Hematopoietic multipotent progenitor cell treated with erythropoietin and hydrocortisone succinate and interleukin-3 and kit ligand, for 6 days (in vitro differentiated cells): ENCODE measurements at places on chromosomes 6 and 20.

- no peak for DNase-seq
Observed at GRCh38 chr6:144413418-144413817, 128.3 kb downstream of the UTRN start.

DNA sequence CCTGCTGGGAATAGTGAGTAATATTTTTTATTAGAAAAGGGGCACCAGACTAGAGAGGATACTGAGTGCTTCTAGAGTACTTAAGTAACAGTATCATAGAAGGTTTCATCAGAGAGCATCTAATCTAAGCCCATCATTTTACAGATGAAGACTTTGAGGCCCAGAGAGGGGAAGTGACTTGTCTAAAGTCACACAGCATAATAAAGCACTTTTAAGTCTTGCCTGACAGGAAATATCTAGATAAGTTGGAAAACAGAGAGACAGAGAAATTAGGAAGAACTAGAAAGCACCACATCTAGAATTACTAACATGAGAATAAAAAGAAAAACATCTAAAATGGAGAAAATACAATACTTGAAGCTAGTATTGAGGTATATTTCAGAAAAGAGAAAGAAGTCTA, 6.0 kb downstream of the HLA-DMA start:
- DNase-seq, result no peak

GRCh38 chr6:28480253-28480932, 35.2 kb downstream of the GPX6 start:
- no peak for DNase-seq

- peak; percentile 89 for DNase-seq
Observed at GRCh38 chr20:38165089-38165965, at the start of gene TGM2. Gene TGM2 (minus strand): TSS chr20:38165270. CDS start chr20:38165198, 72 bp downstream.

GRCh38 chr6:157323255-157323965, at the start of gene TMEM242:
Gene TMEM242 (minus strand): TSS chr6:157323519. CDS start chr6:157323499, 20 bp downstream.
- DNase-seq, result peak; percentile 95

DNA sequence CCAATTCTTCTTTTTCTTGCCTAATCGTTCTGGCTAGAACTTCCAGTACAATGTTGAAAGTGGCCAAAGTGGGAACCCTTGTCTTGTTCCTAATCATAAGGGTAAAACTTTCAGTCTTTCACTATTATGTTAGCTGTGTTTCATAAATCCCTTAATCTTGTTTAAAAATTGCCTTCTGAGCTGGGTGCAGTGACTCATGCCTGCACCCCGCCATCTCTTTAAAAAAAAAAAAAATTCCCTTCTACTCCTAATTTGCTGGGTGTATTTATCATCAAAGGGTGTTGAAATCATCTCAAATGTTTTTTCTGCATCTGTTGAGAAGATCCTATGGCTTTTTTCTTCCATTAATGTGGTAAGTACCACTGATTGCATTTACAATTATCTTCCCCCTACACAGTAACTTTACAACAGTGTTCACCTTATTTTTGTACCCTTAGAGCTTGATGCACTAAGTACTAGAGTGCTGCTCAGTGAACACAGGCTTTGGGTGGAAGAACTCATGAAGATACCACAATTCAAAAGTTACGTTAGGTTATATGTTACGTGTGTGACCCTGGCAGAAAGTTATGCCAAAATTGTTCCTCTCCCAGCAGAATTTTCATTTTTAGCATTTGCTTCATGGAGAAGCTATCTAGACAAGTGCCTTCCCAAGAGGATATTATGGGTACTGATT, 9.7 kb downstream of the SNRPB start:
- no peak for DNase-seq

GRCh38 chr20:46994341-46994740, 99.7 kb downstream of the EYA2 start:
- no peak for DNase-seq

GRCh38 chr6:36386495-36387439, 702 bp downstream of the ETV7 start:
- peak; percentile 53 for DNase-seq

GRCh38 chr6:72350296-72350881, 271.5 kb upstream of the KCNQ5 start:
- no peak for DNase-seq

DNA sequence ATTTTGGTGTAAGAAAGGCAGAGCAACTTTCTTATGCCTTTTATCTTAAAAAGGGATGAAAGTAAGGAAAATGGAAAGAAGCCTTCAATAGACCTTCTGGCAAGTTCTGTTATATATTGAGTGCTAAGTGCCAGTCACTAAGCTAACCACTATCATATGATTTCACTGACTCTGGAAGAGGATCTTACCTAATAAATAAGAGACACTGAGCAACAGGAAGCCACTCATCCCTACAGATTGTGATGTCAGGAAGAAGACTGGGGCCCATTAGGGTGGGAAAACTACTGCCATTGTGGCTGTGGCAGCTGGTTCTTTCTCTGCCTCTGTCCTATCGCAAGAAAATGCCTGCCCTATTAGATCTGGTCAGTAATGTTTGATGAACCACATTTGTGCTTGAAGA, 89.6 kb downstream of the AIG1 start:
- peak; percentile 6 for DNase-seq

DNA sequence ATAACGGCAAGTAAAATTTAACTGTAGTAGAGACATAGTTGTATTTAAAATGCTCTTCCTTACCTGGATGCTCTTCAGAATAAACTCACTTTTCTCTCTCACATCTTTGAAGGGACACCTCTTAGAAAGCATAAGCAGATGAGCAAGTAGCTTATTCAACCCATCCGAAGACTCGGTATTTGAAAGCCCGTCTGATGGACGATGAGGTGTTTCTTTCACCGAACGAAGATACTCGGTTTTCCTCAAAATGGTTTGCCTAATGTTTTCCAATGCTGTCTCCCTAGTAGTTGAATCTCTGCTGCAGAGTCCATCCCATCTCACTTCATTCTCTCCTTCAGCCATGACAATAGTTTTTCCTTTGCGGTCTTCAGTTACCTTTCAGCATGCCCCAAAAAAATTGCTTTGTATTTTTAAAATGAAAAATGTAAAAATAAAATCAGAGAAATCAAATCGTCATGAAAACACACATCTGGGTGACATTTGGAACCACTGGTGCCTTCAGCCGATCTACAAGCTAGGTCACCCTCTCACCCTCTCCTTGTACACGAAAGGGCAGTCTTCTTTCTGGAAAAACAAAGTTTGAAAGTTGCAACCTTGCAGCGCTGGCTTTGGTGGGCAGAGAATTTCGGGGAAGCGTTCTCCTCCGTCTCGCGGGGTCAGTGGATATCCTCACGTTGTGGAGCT, 772 bp downstream of the SESN1 start:
- peak; percentile 30 for DNase-seq

DNA sequence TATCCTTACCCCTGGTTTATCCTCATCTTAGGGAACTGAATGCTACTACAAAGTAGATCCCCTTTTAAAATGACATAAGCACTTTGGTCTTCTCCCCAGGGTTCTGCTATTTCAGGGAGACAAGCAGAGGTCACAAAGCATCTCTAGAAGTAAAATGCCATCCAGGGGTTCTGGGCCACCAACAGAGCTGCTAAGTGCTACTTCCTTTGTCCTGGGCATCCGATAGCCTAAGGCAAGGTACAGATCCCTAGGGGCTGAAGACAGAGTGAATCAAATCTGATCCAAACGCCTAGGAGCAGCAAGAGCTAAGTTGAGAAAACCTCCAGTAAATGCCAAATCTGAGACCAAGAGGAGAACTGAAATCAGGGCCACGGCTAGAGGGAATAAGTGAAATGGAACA, 161.2 kb downstream of the PTPRT start:
- no peak for DNase-seq

DNA sequence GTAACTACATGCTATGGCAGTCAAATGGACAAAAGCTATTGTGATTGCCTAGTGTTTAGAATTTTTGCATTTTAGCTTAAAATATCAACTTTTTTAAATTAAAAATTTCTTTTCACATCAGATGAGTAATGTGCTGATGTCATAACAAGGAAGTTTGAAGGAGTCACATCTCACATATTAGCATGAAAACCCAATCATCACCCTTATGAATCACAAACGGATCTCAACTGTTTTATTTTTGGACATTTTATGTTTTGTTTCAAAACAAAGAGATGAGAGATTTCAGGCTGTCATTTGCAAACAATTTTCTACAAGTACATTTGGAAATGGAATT, 53.6 kb upstream of the TRERF1 start:
- no peak for DNase-seq

DNA sequence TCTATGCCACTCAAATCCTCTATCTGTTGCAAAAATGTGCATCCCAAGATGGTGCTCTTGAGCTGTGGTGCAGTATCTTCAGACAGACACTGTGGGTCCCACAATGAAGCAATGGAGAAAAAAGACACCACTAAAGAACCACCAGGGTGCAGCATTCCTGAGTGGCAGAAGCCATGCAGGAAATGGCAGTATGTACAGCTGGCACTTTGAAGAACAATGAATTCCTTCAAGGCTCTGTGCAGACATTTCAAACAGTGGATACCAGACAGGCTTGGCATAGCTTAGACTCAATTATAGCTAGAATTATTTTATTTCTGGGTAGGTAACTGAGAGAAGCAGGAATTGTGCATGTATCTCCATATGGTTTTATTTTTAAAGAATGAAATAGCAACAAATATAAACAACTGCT, 24.0 kb upstream of the HDAC2 start:
- DNase-seq, result peak; percentile 82

- DNase-seq, result no peak
Observed at GRCh38 chr6:62217866-62218265, 68.2 kb downstream of the KHDRBS2 start.

DNA sequence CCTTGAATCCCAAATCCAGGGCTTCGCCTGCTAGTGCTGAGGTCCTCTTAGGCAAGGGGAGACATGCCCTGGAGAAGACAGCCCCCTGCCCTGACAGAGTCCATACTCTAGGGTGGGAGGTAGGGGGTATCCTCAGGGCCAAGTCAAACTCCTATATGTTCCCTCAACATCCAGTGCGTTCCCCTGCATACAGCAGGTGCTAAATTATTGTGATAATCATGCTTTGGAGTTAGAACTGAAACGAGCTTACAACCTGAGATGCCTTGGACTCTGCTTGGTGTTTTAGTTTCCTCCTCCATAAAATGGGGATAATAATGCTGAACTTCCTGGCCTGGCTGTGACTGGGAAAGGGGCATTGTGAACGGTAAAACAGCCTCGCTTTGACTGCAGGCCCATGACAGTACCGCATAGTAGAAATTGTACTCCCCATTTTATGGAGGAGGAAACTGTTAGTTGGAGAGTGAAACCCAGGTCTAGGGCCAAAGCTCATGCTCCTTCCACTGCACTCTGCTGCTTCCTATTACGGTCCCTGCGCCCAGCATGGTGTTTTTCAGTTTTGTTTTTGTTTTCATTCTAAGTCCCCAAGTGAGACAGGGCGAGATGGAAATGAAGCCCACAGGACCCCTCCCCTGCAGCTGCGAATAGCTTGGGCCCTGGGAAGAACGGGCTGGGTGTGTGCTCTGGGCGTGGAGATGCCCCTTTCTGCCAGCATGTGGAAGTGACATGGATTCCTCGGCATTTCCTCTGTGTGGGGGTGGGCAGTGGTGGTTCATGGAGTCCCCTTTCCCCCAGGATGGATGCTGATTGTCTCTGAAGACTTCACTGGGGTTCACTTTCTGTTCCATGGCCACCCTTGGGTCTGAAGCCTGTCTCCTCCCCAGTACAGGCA, 162.5 kb downstream of the VEGFA start:
- DNase-seq, result no peak

- no peak for DNase-seq
Observed at GRCh38 chr6:170165085-170165470, 125.8 kb downstream of the DLL1 start.

DNA sequence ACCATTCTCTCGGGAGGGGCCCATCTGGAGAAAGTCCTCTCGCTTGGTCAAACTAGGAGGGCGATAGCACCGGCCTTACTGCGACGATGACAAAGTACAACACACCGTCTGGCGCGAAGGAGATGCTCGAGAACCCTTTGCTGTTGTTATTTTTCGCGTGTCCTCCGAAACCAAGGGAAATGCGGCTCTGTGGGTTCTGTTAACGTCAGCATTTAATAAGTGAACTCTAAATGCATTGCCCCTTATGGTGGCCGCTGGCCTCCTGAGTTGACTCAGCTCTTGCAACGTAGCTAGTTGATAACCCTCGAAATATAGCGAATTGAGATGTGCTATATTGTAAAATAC, 577 bp upstream of the SCAND1 start:
- peak; percentile 67 for DNase-seq

DNA sequence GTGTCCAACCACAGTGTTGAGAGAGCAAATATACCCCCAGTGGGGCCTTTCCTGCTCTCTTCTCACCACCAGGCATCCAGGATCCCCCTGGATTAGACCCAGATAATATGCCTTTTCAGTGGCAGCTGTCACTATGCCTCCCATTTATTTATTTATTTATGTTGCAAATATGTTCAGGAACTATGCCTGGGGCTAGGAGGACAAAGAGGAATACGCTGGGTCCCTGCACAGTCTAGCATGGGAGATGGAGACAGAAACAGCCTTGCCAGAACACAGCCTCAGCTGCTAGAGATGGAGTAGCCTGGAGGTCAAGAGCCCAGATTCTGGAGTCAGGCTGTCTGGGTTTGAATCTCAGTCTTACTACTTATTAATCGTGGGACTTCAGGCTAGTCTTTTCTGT, 74.6 kb upstream of the LRFN2 start:
- DNase-seq, result no peak

DNA sequence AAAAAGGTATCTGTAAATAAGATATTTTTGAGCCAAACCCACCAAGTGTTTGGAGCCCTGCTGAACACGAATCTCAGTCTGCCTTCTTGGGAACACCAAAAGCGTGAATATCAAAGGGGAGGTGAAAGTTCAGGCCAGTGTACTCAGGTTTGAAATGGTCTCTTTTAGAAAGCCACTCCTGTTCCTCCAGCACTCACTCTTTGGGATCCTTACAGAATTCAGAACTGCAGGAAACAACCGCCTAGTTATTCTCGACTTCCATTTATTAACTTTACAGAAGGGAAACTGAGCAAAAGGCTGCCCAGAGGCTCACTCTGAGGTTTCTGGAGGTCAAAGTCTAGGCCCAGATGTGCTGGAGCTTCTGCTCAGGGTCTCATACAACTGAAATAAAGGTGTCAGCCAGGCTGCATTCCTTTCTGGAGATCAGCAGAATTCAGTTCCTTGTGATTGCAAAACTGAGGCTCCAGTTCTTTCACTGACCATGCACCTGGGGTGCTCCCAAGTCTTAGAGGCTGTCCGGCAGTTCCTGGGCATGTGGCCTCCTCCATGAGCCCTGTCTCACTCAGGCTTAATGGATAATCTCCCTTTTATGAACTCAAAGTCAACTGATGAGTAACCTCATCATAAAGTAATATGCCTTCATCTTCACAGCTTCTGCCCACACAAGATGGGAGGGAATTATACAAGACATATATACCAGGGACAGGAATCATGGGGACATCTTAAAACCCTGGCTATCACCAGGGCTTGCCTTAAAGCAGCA, 65.5 kb upstream of the TNFAIP3 start:
- no peak for DNase-seq

GRCh38 chr20:38109591-38110524, 55.2 kb downstream of the TGM2 start:
- no peak for DNase-seq

DNA sequence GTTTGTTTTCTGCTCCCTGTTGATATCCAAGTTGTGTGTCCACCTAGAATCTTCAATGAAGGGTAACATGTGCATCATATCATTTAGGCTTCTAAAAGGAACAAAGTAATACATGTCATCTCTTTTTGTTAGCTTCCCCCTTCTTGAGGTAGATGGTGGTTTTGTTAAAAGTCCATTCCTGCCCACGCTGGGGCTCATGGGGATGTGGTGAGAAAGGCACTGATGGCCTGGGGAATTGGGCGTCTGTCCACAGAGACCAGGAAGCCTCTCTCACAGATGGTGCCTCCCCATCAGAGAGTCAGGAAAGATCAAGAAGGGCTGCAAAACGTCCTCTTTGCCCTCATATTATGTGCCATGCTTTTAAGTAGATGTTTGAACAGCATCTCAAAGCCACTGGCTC, 32.5 kb downstream of the GNAS start:
- no peak for DNase-seq

GRCh38 chr6:4584801-4585200, 191.4 kb upstream of the CDYL start:
- DNase-seq, result no peak
